Stimulated activated CD8-positive, alpha-beta memory T cell treated with anti-CD3 and anti-CD28 coated beads, Interleukin-4, amount 100 ng/mL, for 24 hours (primary cell): ENCODE measurements at places on chromosomes 1 and 21.

DNA sequence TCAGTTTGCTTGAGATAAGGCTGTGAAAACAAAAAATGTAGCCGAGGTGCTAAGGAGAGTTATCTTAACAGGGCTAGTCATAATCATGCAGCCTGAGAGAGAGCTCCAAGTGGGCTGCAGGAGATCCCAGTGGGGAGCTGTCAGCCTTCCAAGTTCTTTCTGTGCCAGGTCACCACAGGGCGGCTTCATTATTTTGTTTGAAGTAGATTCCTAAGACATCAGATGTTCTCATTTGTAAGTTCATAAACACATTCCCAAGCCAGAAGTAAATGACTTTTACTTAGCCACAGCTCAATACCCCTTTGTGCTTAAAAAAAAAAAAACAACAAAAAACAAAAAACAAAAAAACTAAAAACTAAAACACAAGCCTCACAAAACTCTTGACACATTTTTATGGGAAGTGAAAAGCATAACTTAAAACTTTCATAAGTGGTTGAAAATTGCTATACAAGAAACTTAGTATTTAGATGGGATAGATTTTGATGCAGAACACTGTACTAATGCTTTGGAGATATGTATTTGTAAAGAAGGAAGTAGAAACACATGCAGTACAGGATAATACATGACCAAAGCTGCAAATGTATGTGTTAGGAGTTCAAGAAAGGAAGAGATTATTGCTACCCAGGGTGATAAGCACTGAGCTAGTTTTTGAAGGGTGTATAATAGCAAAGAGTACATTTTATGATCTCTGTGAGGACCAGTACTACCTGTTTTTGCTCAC, 8.6 kb downstream of the CDC14A start:
- no peak for DNase-seq

- DNase-seq = no peak
Measured at GRCh38 chr1:236143104-236143948, 987 bp downstream of the GPR137B start.

DNA sequence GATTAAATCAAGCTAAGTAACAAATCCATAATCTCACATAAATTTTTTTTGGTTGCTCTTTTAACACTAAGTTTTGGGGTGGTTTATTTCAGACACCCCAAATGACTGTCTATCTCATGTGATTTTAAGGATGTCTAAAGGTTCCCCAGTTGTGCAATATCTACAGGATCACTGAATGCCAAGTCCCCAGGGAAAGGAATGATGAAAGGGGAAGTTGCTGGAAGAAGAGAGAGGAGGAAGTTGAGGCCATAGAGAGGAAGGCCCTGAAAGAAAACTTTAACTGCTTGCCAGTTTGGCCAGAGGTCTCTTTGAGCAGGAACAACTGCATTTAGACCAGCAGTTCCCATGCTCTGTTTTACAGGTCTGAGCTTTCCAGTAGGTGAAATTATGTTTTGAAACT, 27.5 kb upstream of the SLC19A2 start:
- no peak for DNase-seq

GRCh38 chr1:162022626-162023025, 1.0 kb downstream of the OLFML2B start:
- no peak for DNase-seq

DNA sequence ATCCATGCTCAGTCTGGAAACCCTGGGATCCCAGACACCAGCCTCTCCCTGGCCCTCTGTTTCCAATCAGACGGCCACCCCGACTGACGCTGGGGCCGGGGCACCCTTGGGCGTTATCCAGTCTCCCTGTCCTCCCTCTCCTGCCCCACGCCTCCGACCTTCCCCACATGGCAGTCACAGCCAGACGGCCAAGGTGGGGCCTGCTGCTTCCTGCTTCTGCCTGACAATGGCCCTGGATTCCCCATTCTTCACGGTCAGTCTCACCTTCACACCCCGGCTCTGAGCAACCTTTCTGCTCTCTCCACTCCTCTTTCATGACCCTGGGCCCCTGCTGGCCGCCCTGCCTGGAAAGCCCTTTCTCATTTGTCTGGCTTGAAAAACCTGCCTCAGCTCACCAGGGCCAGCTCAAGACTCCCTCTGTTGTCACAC, 6.6 kb downstream of the GNG4 start:
- no peak for DNase-seq

GRCh38 chr1:15760520-15761211, 2.1 kb downstream of the FBLIM1 start:
- DNase-seq = no peak

DNA sequence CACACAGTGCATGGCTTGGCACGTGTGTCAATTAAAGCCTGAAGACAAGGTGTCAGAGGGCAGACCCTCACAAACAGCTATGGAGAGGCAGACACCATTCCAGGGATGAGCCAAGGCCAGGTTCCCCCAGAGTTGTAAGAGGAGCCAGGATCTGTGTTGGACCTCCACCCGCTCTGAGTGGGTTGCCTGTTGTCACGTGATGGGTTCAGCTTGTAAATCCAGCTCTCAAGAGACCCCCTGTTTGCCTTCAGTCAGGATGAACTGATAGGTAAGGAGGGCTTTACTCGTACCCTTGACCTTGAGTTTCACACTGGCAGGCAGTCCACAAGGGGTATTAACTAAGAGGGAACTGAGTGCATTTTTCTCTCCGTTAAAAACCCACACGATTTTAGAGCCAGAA, 27.7 kb upstream of the KCND3 start:
- DNase-seq = no peak

DNA sequence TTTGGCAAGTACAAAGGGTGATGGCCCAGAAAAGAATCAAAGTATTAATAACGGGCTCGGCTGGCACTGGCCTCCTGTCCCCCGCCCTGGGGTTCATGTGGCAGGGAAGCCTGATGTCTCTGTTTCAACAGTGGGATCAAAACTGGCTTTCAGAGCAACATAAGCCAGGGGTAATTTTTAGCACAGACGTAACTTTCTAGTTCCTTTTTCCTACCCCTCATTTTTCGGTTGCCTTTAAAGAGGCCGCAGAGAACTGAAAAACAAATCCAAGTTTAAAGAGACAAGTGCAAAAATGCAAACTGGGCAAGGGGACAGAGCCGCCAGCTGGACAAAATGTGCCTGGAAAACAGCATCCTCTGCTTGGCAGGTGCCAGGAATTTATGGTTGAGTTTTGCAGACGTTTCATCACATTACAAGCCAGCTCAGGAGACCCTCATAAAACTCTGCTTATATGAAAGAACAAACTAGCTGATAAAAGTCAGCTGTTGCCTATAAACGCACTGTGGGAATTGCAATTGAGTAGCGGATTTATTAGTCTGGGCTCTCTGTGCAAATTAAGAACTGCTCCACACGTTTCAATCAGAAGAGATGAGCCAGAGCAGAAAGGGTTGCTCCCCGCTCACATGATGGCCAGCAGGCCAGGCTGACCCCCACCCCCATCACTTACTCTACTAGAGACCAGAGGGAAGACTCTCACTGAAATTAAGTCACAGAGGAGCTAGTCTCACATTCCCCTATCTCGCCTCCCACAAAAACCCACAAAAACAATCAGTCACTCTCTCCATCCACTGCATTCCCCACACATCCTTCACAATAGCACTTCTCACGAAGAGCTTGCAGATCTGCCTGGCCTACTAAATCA, 15.8 kb upstream of the CDCA8 start:
- DNase-seq = no peak

DNA sequence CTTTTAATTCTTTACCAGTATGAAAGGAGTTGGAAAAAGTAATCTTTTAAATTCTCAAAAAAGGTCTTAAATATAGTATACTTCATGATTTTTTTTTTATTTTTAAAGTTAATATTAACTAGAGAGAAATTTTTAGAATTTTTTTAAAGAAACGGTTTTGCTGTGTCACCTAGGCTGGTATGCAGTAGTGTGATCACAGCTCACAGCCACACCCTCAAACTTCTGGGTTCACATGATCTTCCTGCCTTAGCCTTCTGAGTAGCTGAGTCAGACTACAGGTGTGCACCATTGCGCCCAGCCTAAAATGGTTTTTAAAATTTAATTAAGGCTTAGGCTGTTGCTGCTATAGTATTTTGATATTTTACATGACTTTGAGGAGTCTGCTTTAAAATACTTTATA, 52.4 kb downstream of the TLCD4 start:
- DNase-seq = no peak

DNA sequence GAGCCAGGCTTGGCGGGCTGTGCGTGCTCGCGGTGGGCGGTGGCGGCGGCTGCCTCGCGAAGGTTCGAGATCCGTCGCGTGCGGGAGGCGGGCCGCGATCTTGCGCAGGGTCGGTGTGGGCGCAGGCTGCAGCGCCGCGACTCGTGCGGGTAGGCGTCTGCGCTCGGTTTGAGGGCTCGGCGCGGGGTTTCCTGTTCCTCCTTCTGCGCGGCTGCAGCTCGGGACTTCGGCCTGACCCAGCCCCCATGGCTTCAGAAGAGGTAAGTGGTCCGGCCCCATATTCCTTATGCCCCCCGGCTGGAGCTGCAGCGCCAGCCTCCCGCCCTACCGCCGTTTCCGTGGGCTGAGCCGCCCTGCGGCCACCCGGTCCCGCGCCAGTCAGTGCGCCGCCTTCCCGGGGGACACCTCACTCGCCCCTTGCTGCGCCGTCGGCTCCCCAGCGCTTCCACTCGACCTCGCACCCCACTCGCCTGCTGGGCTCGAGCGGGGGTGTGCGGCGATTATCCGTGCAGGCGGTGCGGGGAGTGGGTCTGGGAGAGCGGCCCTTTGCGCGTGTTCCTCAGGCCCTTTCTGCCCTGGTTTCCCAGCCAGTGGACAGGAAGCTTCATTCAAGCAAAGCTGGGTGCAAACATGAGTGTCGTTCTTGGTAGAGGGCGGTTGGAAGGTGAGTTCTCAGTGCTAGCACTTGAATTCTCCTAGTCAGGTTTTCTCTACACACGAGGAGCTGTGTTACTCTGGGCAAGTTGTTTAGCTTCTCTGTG, at the start of gene CACYBP:
Gene CACYBP, plus strand, starts transcription at position 12 of the 761 bp plus-strand sequence. Its CDS starts 234 bp downstream, at position 246.
- no peak for DNase-seq

DNA sequence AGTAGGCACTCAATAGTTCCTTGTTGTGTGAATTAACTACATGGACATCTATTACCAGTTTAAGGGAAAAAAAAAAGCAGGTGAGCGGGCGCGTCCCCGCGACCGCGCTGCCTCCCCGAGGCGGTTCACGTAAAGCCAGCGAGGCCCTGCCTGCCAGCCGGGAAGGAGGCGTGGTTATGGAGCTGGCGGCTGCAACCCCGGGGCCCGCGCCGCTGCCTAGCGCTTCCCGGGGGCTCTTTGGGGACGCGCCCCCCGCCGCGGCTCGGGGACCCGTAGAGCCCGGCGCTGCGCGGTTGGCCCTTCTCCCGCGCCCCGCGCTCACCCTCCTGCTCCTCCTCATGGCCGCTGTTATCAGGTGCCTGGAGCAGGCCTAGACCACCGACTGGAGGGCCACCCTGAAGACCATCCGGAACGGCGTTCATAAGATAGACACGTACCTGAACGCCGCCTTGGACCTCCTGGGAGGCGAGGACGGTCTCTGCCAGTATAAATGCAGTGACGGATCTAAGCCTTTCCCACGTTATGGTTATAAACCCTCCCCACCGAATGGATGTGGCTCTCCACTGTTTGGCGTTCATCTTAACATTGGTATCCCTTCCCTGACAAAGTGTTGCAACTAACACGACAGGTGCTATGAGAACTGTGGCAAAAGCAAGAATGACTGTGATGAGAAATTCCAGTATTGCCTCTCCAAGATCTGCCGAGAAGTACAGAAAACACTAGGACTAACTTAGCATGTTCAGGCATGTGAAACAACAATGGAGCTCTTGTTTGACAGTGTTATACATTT, 2.6 kb upstream of the CC2D1B start:
- DNase-seq = peak; percentile 28

DNA sequence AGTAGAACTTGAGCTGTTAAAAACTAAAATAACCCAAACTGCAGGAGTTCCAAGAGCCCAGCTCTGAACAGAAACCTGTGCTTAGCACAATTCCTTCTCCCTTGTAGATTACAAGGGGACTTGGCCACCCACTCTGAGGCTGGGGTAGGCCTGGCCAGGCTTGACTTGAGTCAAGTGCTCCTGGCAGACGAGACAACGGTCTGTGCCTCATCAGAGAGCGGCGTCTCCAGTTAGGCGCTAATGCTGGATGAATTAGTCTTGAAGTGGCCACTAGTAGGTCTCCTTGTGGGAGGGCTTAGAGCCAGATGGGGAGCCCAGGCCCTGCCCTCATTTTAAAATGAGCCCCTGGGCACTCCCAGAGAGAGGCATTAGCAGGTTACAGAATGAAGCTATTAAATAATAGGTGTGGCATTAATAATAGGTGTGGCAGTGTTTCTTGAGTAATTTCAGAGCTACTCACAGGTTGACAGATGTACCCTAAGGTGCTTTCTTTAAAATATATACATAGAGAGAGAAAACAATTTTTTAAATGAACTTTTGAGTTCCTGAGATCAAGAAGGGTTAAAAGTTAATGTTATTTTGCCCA, 1.1 kb downstream of the EEIG2 start:
- peak; percentile 21 for DNase-seq

GRCh38 chr1:179154437-179154836, 72.6 kb downstream of the TOR3A start:
- no peak for DNase-seq

- DNase-seq = no peak
Measured at GRCh38 chr1:218123968-218124367, 161.1 kb upstream of the RRP15 start.

- DNase-seq = no peak
Measured at GRCh38 chr1:183097438-183098051, 74.3 kb downstream of the LAMC1 start.

DNA sequence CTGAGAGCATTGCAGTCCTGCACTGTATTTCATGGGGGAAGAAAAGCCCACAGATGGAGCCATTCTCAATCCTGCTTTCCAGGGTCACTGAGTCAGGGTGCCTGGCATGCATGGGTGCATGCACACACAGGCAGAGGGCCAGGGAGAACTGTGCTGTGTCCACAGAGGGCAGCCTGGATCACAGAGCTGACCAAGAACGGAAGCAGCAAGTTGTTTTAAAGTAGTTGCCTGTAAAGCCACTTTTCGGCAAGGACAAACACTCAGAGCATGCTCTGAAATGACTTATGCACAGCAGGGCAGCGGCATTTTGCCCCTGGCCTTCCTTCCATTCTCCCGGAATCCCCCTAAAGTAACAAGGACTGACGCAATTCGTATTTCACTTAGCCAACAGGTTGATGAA, 3.6 kb downstream of the ERG start:
- DNase-seq = no peak

- DNase-seq = no peak
Measured at GRCh38 chr1:206850401-206850800, 15.0 kb upstream of the IL20 start.

- DNase-seq = no peak
Measured at GRCh38 chr1:112406771-112407170, 10.8 kb downstream of the CTTNBP2NL start.

GRCh38 chr1:60558236-60558635, 484.7 kb upstream of the C1orf87 start:
- DNase-seq = no peak

- DNase-seq = no peak
Measured at GRCh38 chr1:205042911-205043806, at the start of gene CNTN2. CNTN2 (plus strand) TSS chr1:205043212; CDS start chr1:205053186, 9,974 bp downstream.

DNA sequence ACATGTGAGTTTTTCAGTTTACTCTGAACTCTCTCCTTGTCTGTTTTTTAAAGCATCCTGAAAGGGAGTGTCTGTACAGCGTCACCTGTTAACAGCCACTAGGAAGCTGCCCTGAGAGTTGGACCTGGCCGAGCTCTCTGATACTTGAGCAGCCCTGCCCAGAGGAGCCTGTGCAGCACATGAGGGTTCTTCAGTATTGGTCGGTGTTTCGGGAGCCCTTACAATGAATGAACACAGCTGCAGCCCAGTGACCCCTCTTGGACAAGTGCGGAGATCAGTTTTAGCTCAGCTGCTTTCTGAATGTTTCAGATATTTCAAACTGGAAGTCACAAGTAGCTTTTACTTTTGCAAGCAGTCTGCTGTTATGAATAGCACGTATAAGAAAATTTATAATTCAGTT, 39.2 kb downstream of the ADARB1 start:
- DNase-seq = no peak

- no peak for DNase-seq
Measured at GRCh38 chr21:26001356-26001755, 169.2 kb downstream of the APP start.
